ENCODE measurements at places on chromosomes 3 and 15.

DNA sequence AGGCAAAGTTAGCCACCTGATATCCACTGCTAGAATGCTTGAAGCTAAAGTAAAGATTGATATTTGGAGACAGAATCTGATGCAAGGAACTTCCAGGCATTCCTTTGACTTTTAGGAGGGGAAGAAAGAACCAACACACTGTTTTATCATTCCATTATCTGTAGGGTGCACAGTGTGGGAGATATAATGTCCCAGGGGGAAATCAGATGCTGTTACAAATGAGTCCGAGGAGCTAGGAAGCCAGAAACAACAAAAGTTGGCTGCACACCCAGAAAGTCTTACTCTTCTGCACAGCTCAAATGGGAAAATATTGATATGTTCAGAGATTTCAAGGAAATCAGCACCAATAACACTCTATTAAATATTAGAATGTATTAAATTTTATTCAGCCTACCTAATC, 113.6 kb upstream of the ROBO1 start:
- DNase-seq, result no peak

DNA sequence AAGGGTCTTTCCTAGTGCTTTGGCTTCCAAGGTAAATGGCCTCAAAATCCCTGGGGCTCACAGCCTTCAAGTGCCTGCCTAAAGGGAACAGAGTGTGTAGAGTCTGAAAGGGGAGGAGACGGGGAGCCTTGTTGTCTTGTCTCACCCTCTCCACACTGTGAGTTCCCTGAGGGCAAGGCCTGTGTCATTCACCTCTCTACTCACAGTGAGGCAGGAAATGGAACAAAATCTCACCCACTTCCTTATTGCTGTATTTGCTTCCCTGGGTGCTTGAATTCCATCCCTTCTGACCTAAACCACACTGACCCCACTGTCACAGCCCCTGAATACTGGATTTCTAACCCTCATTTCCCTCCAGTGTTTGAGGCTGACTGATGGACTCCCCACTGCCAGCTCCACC, 197.5 kb downstream of the EPHB1 start:
- no peak for DNase-seq

DNA sequence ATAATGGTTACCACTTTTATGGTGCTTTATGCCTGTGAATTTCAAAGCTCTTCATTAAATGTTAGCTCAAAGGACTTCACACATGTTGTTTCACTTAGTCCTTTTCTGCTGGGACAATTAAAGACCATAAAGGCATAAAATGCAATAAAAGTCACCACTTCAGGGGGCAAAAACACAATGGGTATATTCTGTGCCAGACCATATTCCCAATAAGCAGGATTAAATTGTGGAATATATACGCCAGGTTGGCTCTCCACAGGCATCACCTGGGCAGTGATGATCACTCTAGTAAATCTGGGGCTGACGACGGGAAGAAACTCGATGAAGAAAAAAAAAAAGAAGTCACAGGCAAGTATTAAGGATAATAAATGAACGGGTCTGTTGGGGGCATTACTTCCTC, 370.2 kb upstream of the CNTN4 start:
- no peak for DNase-seq

DNA sequence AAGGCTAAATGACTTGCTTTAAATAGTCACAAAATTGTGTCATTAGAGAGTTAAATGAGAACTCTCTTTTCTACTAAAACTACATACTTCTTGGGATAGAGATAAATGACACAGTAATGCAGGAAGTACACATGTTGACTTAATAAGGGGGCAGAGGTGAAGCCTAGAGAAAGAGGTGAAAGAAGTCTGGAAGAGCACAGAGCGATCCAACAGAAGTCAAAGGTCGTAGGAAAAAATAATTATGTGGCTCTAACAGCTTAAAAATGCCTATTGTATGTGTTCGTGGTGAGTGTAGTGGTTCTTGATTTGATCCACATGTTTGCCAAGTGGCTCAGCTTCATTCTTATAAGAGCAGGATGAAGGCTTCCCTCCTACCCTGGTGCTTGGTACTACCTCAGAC, 61.7 kb downstream of the TMEM212 start:
- DNase-seq, result no peak

GRCh38 chr15:88636050-88636449, 2.8 kb upstream of the ISG20 start:
- DNase-seq, result no peak

DNA sequence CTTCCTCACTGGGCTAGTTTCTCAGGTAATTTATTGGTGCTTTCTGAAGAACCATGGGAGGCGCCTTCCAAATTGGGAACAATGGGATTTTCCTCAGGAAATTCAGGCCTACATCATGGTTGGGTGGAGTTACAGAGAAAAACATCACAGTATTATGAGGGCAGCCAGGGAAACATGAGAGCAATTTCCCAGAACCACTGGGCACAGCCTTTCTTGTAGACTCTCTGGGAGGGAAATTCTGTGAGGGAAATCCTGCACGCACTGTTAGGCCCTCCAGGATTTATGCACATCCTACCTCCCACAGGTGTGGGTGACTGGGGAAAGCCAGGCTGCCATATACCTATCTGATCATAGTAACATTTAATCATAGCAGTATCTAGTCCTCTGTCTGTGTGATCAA, 13.2 kb downstream of the POPDC2 start:
- DNase-seq, result no peak

- DNase-seq, result no peak
Measured at GRCh38 chr3:17941766-17942165, 199.3 kb upstream of the TBC1D5 start.

DNA sequence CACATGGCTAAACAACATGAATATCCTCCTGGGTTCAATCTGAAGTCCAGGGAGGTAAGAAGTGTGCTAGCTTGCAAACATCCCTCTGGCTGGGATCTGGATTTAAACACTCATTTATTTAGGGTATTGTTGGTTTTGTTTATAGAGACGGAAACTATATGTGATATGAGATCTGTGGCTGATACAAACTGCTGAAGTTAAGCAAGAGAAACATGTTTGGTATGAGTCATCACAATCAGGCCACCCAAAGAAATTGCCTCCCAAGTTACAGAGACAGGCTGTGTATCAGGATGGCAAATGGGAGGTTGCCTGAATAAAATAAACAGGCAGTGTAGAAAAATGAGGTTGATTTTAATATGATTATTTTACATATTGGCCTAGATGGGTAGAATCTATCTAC, 562.1 kb downstream of the IGSF11 start:
- DNase-seq, result no peak

Measured in kidney (tissue), 22 donors.